ENCODE measurements at places on chromosomes 3 and 15. TPM values are rescaled to one million over a fixed set of nuclear protein-coding genes. Genes with fewer than 3 reads are reported as not detected.
A peak's percentile ranks its signal among the peaks of the same experiment; 100 is the strongest.

MGLL gene
- 63.0 TPM for total RNA-seq

ACAN gene
- 0.07 TPM for total RNA-seq

IL17RE gene
- 0.84 TPM for total RNA-seq

HCN4 gene
- total RNA-seq: not detected

TSPAN3 gene
- 179 TPM for total RNA-seq

BCHE gene
- 1.0 TPM for total RNA-seq

DNA sequence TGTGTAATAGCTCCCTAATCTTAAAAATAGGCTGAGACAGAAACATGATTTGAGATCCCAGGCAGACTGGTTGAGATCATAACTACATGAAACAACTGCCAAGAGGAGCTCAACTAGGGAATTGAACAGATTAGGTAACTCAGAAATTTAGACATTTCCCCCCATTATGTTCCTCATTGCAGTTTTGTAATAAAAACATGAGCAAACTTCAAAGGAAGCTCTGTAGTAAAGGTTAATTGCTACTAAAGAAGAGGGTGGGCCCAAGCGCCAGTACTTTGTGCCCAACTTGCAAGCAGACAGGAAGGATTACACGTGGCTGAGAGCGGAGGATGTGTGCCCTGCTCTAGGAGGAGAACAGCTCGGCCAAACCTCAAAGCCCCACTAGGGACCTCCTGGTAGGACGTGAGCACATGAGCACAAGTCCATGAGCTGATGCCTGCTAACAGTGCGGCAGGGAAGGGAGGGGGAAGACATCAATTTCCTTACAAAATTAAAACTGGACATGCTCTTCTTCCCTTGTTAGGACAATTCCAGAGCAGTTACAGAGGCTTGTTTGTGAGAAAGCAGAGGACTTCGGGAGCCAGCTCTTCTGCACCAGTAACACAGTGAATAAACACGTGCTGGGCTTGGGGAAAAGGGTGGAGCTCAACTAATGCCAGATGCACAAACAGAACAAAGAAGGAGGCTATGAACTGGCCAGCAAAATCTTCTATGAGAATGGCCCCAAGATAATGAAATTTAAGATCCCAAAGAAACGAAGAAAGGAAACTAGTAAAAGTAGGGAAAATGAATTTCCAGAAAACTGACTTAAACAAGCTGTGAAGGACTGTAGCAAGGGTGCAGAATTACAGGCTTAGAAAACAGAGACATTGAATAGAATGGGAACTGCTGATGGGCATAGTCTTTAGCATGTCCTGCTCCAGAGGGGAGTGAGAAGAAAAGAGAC lies 275.5 kb downstream of the MECOM start:
- H3K4me3 ChIP-seq: no peak overlapping the region
- no peaks in the 10 kb centered on the region for H3K4me1 ChIP-seq
- H3K36me3 ChIP-seq: no peaks in the 10 kb centered on the region
- H3K27ac ChIP-seq: peak overlapping the region; percentile 31

GRCh38 chr3:41148478-41148877 lies 50.8 kb upstream of the CTNNB1 start:
- no peaks in the 10 kb centered on the region for H3K36me3 ChIP-seq
- DNase-seq: no peak

GRCh38 chr3:147418371-147418781 lies 9.2 kb downstream of the ZIC1 start:
- no peak for DNase-seq
- H3K27ac ChIP-seq: peak overlapping the region; percentile 70
- H3K36me3 ChIP-seq: no peaks in the 10 kb centered on the region
- peak overlapping the region; percentile 75 for H3K4me3 ChIP-seq
- peaks cover 5% of the 10 kb centered on the region for H3K4me1 ChIP-seq

- H3K27ac ChIP-seq: no peak overlapping the region
- no peaks in the 10 kb centered on the region for H3K4me1 ChIP-seq
- DNase-seq: no peak
- no peak overlapping the region for H3K4me3 ChIP-seq
- H3K36me3 ChIP-seq: no peaks in the 10 kb centered on the region
Observed at GRCh38 chr3:188899881-188900280, 271.9 kb upstream of the TPRG1 start.

DNA sequence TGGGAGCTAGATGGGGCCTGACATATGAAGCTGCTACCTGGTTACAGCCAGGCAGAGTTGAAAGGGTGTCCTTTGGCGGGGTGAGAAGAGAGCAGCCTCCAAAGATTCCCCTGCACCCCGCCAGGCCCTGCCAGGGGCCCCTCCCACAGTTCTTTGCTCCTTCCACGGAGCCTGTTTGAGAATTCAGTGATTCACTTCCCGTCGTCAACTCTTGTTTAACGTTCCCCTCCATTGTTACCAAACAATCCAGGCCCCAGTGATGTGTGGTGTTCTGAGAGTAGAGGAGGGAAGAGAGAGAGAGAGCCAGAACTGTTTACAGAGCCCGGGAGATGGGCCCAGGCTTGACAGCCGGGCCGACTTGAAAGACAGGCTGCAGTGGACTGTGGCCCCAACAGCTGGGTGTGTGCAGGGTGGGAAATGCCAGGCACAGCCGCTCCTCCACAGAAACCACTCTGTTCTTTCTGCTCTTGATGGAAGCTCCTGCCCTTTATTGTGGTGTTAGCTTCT lies 81.5 kb downstream of the SMAD3 start:
- peaks cover 96% of the 10 kb centered on the region for H3K4me1 ChIP-seq
- no peaks in the 10 kb centered on the region for H3K27me3 ChIP-seq
- H3K27ac ChIP-seq: peak overlapping the region; percentile 87
- no peaks in the 10 kb centered on the region for H3K36me3 ChIP-seq

GRCh38 chr3:34583451-34583850 lies 785.0 kb downstream of the PDCD6IP start:
- no peaks in the 10 kb centered on the region for H3K4me1 ChIP-seq
- no peaks in the 10 kb centered on the region for H3K36me3 ChIP-seq
- no peak overlapping the region for H3K4me3 ChIP-seq
- no peaks in the 10 kb centered on the region for H3K27me3 ChIP-seq
- H3K27ac ChIP-seq: no peak overlapping the region

DNA sequence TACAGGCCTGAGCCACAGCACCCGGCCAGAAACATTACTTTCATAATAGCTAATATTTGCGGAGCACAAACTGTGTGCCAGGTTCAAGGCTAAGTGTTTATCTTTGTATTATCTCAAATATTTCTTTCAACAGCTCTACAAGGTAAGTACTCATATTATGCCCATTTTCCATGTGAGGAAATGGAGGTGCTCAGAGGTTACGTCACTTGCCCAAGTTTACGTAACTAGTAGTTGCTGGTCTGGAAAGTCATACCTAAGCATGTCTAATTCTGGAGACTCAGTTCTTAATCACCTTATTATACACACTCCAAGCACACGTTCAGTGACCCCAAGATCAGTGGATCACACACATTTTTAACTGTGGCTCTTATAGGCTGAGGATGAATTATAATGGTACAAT lies 177.5 kb downstream of the OXSM start:
- no peak overlapping the region for H3K27ac ChIP-seq
- no peak overlapping the region for H3K4me3 ChIP-seq
- H3K4me1 ChIP-seq: no peaks in the 10 kb centered on the region

GRCh38 chr3:122004991-122005565 lies 17.0 kb downstream of the ILDR1 start:
- H3K27me3 ChIP-seq: peaks cover 1% of the 10 kb centered on the region
- H3K36me3 ChIP-seq: no peaks in the 10 kb centered on the region
- H3K27ac ChIP-seq: no peak overlapping the region

All from psoas muscle (tissue), 8 donors.